ENCODE measurements at places on chromosomes 5 and 9. TPM values are rescaled to one million over a fixed set of nuclear protein-coding genes. Genes with fewer than 3 reads are reported as not detected.

DNA sequence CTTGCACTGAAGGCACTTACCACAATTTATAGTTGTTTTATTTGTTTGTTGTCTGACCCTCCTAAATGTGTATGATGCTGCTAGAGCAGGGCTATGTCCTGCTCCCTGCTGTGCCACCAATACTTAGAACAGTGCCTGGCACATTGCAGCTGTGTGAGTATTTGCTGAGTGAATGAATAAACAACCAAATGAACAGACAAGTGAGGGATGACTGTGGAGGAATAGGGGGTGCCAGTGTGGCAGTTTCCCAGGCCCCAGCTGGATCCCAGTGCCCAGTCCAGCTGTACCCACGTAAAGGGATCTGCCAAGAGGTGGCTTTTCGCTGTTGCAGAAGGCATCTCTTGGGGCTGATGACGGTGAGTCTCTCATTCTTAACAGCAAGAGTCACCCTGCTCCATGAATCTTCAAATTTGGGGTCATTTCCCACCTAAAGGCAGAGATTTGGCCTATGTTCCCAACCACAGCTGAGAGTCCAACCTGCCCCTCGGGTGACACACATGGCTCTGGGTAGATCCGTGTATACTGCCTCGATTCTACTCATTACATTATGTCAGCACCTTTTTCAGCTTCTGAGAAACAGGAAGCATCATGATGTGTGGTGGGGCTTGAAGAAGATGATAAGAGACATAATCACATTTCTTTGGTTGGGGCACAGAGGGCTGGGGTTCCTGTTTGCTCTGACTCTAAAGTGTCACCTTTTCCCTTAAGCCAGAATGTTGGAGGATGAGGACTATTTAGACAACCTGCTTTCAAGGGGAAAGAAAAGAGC, 14.3 kb downstream of the IL5 start:
- no peak for DNase-seq

GRCh38 chr9:126558051-126558665, 55.6 kb upstream of the LMX1B start:
- peak; percentile 17 for DNase-seq

DNA sequence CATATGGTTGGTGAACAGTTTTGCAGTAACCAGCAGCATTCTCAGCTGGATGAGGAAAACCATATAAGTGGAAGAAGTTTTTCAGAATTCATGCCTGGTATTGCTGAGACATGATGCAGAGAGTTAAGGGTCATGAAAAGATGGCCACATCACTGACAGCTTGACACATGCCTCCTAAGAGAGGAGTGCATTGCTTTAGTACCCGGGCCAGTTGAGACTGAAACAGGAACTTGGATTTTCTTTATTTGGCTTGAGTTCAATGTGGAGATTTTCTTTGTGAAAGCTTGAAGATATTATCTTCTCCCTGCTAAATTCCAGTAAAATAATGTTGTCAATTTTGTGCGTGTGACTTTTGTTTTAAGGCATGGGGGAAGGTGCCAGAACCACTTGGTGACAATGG, 35.8 kb downstream of the HACD4 start:
- DNase-seq: no peak

TEX48 gene
- total RNA-seq: not detected

DNA sequence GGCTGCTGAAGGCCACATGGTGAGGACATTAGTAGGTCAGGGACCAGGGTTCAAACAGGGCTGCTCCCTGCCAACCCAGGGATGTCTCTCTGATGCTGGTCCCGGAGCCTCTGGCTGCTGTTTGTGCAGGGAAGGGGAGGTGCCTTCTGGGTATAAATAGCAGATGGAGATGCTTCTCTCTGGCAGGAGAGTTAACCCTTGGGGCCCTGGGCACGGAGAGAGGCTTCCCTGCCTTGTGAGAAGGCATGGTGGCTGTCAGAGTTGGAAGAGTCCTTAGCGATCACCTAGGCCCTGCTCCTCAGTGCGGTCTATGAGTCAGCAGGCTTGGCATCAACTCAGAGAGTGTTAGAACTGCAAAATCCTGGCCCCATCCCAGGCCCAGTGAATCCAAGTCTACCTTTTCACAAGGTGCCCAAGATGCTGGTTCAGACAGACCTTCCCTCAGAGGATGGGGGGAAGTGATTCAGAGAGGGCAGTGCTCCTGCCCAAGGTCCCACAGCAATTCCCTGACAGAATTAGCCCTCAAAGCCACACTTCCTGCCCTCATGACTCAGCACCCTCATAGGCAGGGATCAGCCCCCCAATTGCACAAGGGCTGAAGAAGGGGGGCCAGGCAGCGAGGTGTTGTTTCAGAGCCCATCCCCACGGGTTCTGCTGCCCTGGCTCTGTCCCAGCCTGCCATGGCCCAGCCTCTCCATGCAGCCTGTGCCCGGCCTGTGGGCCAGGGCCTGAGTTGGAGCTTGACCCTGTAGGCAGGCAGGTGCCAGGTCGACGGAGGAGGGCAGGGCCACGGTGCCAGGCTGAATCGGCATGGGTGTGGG, 25.6 kb downstream of the CAMK2A start:
- DNase-seq: no peak

DNA sequence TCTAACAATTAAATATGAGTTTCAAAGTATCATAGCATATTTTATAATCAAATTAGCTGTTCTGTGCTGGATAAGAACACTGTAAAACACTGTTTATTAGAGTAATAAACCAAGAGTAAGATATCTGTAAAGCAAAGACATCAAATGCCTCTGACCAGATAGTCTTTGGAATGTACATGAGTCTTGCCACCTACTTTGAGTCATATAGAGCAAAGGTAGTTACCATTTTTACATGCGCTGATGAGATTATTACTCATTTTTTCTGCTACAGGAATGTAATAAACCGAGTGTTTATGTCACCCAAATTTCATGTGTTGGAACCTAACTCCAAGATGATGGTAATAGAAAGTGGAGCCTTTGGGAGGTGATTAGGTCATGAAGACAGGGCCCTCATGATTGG, 654.5 kb downstream of the CETN3 start:
- no peak for DNase-seq

- peak; percentile 60 for DNase-seq
These were observed 1.4 kb downstream of the ZSWIM6 start for GRCh38 chr5:61333321-61333953.

DNA sequence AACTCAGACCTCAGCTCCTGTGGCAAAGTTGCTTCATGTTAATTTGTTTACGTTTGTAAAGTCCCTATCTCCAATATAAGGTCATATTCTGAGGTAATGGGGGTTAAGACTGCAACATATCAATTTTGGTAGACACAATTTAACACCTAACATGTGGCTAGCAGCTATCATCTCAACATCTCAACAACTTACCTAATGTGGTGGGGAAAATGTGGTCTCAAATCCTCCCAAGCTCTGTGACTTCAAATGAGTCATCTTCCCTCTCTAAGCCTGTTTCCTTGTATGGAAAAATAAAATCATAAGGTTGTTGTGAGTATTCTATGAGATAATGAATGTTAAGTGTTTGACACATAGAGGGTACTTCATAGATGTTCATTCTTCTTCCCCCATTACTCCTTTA, 443.3 kb downstream of the CDK5RAP2 start:
- DNase-seq: no peak

DNA sequence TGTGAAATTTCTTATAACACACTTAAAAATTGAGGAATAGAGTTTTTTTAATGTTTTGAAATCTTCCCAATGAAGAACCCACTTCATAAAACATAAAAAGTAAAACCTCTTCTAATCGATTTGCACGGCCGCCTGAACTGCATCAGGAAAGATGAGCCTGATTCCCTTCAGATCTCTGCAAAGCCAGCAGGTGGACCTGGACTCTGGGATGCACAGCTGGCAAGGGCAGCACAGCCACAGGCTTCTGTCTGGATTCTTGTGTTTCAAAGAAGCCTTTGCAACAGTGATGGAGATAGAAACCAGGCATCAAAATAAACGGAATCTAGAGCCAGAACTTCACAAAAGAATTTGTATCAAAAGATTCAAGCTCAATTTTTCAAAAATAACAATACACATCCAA, 36.0 kb upstream of the SPATA31C2 start:
- DNase-seq: no peak

SPINK7 gene
- total RNA-seq: not detected

DNA sequence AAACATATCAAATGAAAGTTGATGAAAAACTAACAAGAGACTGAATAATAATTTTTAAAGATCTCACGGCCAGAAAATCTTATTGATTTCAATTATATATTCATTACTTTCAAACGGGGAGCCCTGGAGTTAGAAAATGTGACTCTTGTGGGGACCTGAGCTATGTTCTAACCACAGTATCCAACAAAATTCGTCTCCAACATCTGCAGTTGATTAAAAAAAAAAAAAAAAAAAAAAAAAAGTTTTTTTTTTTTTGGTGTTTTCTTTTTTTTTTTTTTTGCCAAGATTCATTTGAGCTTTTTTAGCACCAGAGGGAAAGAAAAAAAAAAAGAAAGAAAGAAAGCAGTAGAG, 144.3 kb upstream of the PIK3R1 start:
- no peak for DNase-seq

RNF208 gene
- not detected for total RNA-seq

- DNase-seq: no peak
These were observed 182.7 kb upstream of the PPP1R26 start for GRCh38 chr9:135296735-135297455.

DNA sequence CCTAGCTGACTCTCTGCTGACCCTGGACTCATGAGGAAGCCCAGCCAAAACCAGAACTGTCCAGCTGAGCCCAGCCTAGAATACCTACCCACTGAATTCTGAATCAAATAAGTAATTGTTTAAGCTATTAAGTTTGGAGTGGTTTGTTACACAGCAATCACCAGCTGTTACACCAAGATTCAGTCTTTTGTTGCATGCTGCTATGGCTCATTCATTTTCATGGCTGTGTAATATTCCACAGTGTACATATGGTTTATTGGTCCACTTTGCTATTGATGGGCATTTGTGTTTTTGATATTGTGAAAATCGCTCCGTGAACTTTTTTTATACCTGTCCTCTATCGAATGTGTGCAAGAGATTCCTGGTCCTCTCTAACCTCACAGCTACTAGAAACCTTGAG, 156.4 kb downstream of the FGF18 start:
- DNase-seq: no peak

MARCHF11 gene
- 0.25 TPM for total RNA-seq

DNA sequence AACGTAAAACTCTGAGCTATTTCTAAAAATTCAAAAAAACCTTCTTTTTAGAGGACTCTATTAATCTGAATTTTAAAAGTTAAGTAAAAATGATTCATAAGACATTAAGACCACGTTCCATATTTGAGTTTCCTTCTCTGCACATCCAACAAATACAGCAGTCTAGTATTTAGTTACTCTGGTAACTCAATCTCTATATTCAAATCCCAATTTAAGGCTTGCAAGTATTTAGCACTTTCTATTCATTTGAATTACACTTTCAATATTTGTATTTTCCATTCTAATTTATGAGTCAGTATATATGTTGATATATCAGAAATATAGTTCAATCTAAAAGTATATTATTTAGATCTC, 17.7 kb downstream of the RFX3 start:
- DNase-seq: no peak

- no peak for DNase-seq
These were observed 214.2 kb downstream of the ELAVL2 start for GRCh38 chr9:23611869-23612268.

- DNase-seq: no peak
These were observed 320.2 kb downstream of the RFX3 start for GRCh38 chr9:3205421-3206095.

ADGRD2 gene
- not detected for total RNA-seq

CHSY3 gene
- total RNA-seq: 0.67 TPM

DNA sequence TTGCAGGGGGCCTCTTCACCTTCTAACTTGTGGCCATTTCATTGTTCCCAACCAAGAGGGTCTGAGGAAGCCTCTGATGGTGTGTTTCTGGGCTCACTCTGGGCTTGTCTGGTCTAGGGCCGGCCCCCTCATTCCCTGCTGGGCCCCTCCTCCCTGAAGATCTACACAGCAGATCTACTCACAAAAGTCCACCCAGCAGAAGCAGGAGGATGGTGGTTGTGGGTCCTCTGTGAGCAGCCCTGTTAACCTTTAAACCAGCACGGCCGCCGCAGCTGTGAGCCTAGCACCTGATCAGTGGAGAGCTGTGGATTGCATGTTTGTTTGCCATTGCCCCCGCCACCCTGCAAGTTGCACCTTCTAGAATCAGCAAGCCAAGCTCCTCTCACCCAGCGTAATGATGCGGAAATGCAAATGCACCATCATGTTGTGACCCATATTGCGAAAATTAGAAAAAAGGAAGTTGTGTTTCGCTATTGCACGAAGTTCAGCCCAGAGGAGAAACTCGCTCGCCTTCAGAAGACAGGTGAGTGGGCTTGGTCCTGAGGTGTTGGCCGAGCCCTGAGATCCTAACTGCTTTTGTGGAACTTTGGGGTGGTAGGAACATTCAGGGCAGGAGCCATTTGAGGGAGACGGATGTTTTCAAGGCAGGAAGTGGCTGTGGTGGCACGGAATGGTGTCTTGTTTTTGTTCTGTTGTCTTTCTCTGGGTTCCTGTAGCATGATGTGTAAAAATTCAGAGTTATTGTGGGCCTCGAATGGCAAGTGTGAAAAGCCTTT, 16.7 kb downstream of the FGD3 start:
- DNase-seq: no peak

GRCh38 chr5:71873191-71873591, 154.1 kb downstream of the CARTPT start:
- DNase-seq: no peak

DNA sequence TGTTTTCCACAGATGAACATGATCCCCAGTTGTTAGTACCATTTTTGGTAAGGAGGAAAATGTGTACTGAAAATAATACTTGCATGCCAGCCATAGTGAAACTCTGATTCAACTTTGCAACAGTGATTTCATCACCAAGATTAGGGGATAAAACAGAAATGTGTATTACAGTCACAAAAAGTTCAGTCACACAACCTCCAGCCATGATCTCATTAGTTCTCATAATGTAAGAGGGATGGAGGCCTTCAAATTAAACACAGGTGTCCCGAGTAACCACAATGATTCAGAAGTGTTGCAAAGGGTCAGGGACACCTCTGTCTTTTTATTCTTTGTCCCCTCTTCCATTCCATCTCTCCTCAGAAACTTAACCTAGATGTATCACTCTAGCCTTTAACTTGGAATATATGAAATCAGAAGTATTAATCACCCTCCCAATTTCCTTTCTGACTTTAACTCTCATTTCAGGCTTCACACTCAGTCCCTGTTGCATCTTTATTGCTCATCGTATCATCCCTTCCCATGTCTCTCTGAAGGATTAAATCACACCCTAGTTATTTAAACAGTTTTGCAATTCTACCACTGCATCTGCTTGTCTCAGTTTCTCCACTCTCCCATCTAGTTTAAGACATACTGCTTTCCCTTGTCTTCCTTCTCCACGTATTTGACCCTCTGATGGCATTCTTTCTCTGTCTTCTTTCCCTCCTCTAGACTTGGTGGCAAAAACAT, 291.2 kb downstream of the ADAMTS6 start:
- DNase-seq: no peak

DNA sequence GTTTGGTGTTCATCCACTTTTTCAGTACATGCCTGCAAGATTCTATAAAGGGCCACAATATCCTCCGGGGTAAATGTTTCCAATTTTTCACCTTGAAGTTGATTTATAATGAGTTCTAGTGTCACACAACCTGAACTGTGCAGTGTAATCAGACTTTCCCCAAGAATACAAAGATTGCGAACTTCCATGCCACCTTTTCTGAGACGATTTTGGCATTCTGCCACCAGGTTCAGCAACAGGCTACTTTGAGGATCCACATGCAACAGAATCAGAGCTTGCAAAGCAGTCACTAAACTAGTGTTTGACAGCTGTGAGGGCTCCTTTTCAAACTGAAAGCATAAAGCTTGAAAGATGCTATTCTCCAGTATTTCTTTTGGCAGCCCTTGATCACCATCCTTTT, 1.6 kb downstream of the FASTKD3 start:
- DNase-seq: no peak

- DNase-seq: no peak
These were observed 117.9 kb upstream of the MAN2A1 start for GRCh38 chr5:109571785-109572184.

- no peak for DNase-seq
These were observed 285.7 kb upstream of the TUT7 start for GRCh38 chr9:86639899-86640379.
